ENCODE measurements at places on chromosomes 13 and 19. TPM values are rescaled to one million over a fixed set of nuclear protein-coding genes. Genes with fewer than 3 reads are reported as not detected.

The LATS2 gene
- total RNA-seq: 12.0 TPM

The ZNF837 gene
- 1.2 TPM for total RNA-seq

The PABPC3 gene
- total RNA-seq: 0.14 TPM

The ZNF613 gene
- 4.4 TPM for total RNA-seq

The FUT6 gene
- not detected for total RNA-seq

The ELSPBP1 gene
- total RNA-seq: not detected

The ZNF560 gene
- total RNA-seq: 0.34 TPM

DNA sequence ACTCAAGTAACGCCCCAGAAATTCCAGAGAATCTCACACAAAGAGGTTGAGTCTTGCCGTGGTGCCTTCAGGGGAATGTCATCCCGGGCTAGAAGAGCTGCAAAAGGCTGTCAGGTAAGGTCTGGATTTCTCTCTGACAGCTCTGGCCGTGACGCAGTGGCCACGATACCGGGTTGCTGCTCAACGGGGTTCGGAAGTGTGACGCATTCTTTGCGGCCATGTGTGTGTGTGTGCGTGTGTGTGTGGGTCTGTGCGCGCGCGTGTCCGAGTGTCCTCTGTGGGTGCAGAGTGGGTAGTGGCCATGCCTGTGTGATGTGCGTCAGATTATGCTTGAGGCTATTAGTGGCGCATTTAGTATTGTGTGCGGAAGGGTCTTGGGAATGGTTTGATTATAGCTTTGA, 306 bp downstream of the ZNF540 start:
- DNase-seq: no peak

DNA sequence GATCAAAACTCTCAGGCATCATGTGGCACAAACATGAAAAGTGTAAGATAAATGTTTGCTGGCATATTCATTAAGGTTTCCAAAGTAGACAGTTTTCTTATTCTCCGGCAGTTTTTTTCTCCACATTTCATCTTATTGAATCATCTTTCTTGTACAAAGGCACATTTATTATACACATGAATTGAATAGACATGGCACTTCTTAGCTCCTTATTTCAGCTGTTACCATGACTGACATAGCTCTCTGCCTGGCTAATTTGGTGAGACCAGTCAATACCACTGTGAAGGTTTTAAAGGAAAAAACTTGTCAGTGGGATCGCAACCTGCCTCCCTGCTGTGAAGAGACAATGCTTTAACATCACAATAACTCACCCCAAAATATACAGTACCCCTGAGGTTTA, 285.0 kb upstream of the PCDH20 start:
- no peak for DNase-seq

- DNase-seq: no peak
These were observed 67.1 kb downstream of the KDM4B start for GRCh38 chr19:5035793-5036697.

GRCh38 chr19:7515110-7515644, 726 bp upstream of the ZNF358 start:
- DNase-seq: no peak

- DNase-seq: no peak
These were observed 3.8 kb downstream of the ELOF1 start for GRCh38 chr19:11555246-11555645.

GRCh38 chr19:13411899-13412298, 94.4 kb downstream of the CACNA1A start:
- no peak for DNase-seq

GRCh38 chr19:18718846-18719458, 35.5 kb downstream of the CRTC1 start:
- no peak for DNase-seq

DNA sequence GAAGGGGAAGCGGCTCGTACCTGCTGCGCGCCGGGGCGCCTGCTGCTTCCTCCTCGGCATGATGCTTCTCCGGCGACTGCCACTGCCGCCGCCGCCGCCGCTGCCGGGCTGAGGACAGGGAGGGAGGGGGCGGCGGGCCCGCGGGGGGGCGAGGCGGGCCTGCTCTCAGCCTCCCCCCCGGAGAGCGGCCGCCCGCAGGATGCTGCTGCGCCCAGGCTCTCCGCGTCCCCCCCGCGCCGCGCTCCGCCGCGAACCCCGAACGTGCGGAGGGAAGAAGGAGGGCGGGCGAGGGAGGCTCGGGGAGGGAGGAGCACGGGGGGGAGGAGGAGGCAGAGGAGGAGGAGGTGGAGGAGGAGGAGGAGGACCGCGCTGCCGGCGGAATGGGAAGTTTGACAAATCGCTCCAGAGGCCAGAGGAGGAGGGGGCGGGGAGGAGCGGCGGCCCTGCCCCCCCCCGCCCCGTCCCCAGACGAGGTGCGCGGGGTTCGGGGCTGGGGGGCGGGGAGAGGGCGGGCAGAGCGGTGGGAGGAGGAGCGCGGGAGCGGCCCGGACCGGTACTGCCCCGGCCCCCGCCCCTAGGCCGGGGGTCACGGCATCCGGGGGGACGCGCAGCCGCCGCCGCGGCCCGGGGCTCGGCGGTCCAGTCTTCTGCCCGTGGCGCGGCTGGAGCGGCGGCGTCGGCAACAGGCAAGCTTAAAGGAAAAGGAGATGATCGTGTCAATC, at the start of gene TSHZ3:
TSHZ3 (minus strand) TSS at position 277 of the 722 bp plus-strand sequence; CDS start at position 60, 217 bp downstream.
- DNase-seq: peak; percentile 59

- DNase-seq: no peak
These were observed 58.3 kb upstream of the MRI1 start for GRCh38 chr19:13705928-13706447.

DNA sequence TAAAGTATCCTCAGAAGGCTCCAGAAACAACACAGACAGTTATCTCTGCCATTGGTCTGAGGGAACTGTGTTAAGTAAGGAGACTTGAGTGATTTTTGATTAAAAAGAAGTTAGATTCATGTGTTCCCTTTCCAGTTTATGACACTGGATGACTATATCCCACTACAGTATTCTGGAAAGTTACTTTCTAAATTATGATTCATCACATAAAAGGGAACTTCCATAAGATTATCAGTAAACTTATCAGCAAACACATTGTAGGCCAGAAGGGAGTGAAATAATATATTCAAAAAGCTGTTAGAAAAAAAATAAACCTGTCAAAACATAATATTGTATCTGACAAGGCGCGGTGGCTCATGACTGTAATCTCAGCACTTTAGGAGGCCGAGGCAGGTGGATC, 700.0 kb downstream of the SLITRK6 start:
- DNase-seq: no peak

DNA sequence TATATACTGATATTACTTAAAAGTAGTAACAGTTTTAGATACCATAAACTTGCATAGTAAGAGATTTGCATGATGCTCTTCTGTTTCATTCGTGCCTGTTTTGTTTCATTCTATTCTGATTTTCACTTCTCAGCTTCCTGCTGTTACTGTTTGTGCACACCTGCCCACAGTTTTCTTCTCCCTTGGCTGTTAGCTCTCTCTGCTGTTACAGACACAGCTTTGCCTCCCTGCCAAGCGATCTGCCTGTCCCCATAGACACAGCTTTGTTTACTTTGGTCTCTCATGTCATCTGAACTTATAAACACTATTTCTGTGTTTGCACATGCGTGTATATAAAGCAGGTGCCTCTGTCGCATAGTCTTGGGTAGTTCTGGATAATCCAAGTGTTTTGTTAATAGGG, 21.4 kb upstream of the UPF3A start:
- DNase-seq: no peak
